ENCODE measurements at places on chromosomes 2 and 18. TPM values are rescaled to one million over a fixed set of nuclear protein-coding genes. Genes with fewer than 3 reads are reported as not detected.
A peak's percentile ranks its signal among the peaks of the same experiment; 100 is the strongest.

GRCh38 chr2:155498106-155498505 is 799.6 kb downstream of the KCNJ3 start:
- DNase-seq = no peak

DNA sequence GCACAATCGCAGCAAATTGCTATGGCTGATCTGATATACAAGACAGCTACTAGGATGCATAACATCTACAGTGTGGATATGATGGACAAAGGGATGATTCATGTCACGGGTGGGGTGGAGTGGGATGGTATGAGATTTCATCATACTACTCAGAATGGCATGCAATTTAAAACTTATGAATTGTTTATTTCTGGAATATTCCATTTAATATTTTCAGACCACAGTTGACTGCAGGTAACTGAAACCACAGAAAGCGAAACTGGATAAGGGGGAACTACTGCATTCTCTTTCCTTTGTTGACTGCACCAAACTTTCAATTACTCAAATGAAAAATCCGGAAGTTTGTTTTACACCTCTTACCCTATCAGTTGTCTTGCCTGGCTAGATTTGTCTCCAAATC is 94.4 kb upstream of the NEUROD1 start:
- peak; percentile 45 for DNase-seq

DNA sequence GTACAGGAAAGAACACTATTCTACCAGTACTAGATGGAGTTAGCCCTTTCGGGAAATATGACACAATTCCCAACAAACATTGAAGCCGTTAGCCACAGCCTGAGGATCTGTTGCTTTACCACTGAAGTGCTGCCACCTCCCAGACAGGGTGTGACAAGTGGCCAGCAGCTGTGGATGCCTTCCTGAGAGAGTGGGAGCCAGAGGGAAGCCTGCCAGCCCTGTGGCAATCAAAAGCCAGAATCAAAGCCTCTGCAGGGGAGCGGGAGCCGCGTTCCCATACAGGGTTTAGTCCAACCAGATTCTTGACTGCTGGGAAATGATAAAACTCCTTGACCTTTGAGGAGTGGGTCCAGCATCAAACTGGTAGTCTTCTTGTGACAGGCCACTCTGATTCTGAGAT is 38.0 kb downstream of the SLC4A1AP start:
- peak; percentile 69 for DNase-seq

- DNase-seq = no peak
These were observed 53.9 kb downstream of the LDLRAD4 start for GRCh38 chr18:13272416-13272815.

DNA sequence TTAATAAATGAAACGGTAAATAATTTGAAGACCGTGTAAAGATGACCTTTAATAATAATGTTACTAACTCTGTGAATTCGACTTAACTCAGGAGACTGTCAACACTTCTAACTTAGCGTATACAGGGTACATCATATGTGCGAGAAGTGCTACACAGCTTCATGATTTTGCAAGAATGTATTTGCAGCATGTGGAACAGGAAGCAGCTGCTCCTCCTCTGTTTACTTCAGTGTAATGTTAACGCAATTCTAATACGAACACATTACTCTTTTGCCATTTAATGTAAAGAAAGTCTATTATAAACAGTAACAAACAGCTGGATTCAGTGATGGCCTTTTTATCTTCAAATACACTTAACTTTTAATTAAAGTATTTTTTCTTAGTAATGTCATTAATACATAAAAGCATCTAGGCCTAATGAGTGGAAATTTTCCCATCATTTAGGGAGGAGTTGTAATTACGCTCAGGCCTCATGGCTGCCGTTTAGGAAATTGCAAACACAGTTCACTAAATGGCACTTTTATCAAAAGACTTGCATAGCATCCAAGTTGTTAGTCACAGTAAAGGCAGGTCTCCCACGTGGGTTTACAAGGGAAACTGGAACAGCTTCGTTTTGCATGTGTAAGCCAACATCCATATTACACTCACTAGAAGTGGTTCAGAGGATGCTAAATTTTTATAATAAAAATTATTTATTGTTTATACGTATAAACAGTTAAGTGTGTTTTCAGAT is 635.7 kb downstream of the FBXO15 start:
- peak; percentile 68 for DNase-seq

- DNase-seq = no peak
These were observed 340.2 kb upstream of the HNRNPA3 start for GRCh38 chr2:176872406-176872805.

DNA sequence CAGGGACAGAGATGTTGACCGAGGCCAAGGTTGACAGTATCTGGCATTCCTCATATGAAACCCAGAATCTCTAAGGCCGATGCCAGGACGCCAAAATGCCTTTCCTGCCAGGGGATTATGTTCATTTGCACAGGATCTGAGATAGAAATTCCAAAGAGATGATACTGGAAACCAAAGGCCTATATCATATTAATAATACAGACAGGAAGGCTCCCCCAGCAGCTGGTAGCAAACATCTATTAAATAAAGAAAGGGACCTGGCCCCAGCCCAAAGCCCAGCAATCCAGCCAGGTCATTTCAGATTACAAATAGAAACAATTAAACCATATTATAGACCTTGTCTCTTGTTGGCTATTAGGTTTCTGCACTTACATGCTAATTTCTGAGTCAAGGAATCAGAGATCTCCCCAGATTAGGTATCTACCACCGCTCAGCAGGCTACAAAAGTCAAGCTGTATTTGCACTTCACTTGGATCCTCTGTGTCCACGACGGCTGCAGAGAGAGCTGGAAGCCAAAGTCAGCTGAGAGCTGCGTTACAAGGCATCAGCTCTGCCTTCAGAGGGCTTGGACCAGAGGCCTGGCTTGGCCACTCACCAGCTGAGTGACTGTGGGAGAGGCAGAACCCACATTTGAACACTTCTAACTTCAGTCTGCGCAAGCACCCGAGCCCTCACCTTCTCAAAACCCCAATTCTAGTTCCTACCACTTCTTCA is 269.3 kb upstream of the SIX2 start:
- DNase-seq = peak; percentile 38

GRCh38 chr2:147686365-147686764 is 158.5 kb upstream of the ACVR2A start:
- no peak for DNase-seq

DNA sequence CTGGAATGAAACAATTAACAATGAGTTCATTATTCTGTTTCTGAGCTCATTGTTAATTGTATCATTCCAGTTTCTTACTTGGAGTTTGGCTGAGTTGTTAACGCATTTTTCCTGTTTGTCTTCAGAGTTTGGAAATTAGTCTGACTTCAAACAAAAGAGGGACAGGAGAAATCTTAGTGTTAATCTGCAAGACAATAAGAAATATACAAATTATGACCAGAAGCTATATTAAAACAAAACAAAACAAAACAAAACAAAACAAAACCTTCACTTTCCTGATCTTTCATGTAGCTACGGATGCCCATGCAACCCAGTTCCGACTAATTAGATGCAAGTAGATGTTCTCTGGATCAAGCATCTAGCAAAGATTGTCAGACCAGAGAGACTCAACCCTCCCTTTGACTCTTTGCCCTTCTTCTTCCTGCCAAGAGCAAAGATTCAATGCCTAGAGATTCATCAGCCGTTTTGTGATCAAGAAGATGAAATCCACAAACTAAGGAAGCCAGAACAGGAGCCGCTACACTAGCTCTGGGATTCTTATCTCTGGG is 686.2 kb upstream of the FSHR start:
- no peak for DNase-seq

DNA sequence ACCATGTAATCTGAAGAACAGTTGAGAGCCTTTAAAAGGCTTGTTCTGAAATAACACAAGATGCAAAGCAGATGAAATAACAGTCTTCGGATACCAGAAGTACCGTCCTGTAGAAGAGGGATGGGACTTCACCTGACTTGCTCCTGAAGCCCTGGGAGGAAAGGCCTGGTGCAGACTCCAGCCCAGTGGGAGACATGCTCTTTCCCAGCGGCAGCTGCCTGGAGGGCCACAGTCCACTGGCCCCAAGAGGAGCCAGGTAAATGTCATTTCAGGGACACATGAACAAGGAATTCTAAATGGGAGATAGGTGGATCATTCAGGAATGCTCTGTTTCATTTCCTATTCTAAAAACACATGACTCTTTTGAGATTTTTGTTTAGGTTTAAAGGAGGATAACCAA is 22.6 kb upstream of the CHN1 start:
- DNase-seq = no peak

DNA sequence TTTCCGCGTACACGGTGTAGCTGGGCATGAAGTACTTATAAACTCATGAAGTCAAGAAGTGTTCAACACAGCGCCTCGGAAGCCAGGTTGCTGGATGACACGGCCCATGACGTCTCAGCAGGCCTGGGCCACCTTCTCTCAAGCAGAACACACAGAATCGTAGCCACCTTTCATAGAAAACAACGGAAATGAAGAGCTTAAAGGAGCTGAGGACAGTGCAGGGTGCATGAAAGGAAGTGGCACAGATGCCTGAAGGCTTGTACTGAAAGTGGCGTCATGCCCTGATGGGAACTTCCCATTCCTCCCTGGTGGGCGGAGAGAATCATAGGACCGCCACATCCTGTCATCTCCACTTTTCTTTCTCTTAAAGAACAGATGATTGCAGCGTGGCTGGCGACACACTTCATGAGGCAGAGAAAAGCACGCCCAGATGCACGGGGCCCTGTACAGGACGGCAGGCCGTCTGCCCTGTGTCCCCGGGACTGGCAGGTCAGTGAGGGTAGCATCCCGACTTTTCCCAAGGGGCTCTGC is 31.1 kb downstream of the HDAC4 start:
- no peak for DNase-seq

- DNase-seq = no peak
These were observed 948.8 kb upstream of the FAM98A start for GRCh38 chr2:34547900-34548299.

DNA sequence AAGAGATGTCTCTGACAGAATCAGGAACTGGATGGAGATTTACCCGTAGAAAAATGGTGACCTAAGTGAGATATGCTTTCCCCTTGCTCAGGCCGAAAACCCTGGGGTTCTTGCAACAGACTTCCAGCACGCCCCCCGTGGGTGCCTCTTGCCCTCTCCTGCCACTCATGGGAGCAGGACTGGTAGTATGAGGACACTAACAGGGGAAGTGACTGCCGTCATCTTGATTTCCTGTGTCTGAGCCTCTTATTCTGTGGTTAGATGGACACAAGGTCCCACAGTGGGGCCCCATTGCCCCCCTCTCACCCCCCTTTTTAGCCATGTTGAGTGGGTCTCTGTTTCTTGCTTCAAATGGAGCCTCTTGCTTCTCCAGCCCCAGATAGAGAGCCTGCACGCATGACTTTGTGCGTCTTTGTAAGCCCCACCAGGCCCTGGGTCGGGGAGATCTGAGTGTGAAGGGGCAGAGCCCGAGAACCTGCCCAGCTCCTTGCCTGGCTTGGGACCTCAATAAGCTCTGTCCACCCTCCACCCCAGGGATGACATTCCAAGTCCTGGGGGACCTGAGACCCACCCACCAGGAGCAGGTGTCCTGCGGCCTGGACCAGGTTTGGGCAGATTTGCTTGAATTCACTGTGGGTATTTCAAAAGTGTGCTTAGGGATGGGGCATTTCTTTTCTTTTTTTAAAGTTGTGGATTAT is 12.6 kb downstream of the GNLY start:
- DNase-seq = no peak

DNA sequence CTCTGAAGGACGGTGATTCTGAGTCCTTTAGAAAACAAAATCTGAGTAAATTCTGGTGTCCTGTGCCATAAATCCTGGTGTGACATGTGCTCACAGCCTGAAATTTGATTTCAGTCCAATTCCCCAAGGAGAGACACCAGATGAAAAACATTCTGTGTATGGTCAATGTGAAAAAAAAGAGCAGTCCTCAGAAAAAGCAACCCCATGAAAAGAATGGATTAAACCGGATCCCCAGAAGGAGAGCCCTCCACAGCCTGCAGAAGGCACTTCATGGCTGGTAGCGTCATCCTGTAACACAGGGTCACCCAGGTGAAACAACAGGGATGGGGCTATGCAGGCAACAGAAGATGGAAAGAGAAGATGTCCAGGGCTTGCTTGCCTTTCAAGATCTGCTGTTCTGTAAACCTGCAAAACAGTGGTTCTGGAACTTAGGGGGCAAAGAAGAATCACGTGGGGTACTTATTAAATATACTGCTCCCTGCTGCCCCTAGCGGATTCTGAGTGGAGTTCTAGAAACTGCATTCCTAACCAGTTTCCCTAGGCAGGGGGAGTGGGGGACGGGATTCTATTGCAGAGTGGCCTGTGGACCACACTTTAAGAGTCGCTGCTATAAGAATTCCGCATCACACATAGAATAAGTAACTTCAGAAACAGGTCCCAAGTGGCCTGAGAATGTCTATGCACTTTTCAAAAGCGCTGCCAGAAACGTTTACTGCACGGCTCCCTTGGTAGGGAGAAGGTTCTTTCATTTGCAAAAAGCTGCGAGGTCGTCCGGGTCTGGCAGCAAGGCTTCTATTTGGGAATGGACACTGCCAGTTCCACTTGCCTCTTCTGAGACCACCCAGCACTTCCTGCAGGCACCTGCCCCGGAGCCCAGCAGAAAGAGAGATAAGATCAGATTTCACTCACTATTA is 118.9 kb upstream of the ARL5A start:
- DNase-seq = no peak

GRCh38 chr18:70337139-70337972 is 48.5 kb downstream of the SOCS6 start:
- peak; percentile 88 for DNase-seq

GRCh38 chr2:88764850-88765153 is 73.3 kb downstream of the RPIA start:
- DNase-seq = no peak

- DNase-seq = no peak
These were observed 909.4 kb upstream of the GYPC start for GRCh38 chr2:125746321-125747164.

GRCh38 chr2:55087501-55087900 is 37.2 kb upstream of the RTN4 start:
- DNase-seq = no peak

DNA sequence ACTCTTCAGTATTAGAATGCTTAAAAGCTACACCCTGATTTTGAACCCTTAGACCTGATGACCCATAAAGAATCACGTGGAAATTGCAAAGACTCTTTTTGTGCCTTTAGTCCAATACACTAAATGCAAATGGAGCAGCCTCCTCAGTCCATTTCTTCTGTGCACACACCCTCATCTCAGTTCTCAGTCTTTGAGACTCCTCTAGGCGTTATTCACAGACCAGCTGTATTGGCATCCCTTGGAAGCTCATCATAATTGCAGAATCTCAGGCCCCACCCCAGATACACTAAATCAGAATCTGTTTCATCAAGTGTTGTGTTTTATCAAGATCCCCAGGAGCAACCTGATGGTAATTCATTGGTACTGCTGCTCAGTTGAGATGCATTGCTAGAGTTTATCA is 335.0 kb upstream of the ATP5MC3 start:
- DNase-seq = no peak

- no peak for DNase-seq
These were observed 1.7 kb upstream of the SMAD2 start for GRCh38 chr18:47932190-47932589.

Gene DSEL
- 60.3 TPM for polyA plus RNA-seq

Gene QPCT
- 5.4 TPM for polyA plus RNA-seq

Gene SH2D6
- polyA plus RNA-seq = 0.16 TPM

Gene MYCN
- polyA plus RNA-seq = not detected

Gene EFHD1
- polyA plus RNA-seq = 0.09 TPM

Gene DUSP19
- polyA plus RNA-seq = 2.4 TPM

Gene KIF1A
- 0.01 TPM for polyA plus RNA-seq
